ENCODE measurements at places on chromosomes 2 and 18.

GRCh38 chr2:225756198-225756597 is 356.7 kb downstream of the NYAP2 start:
- peak; percentile 24 for DNase-seq

DNA sequence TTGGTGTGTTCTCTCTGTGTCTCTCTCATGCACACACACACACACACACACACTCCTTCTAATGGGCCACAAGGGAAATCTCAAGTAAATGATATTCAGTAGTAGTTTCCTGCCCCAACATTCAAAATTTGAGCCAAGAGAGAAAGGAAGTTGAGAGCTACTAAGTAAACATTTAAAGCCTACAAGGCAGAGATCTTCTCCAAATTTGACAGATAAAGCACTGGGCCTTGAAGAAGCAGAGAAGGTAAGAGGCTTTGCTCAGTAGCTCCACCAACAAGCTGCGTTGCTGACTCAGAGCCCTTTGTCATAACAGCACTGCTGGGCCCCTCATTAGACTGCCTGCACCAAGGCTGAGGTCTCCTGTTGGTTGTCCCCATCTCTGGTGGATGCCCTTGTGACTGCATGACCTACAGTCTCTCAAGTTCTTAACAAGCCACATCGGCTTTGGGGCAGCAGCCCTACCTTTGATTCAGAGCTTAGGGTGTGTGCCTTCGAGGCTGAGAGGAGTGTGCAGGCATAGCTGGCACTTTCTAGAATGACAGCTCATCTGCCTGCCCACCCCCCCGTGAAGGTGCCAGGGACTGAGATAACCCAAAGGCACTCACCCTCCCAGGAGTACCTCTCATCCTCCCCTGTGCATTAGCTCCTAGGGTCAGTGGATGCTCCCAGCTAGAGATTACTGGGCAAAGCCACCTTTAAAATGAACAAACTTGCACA is 32.3 kb upstream of the NEB start:
- DNase-seq: peak; percentile 17

DNA sequence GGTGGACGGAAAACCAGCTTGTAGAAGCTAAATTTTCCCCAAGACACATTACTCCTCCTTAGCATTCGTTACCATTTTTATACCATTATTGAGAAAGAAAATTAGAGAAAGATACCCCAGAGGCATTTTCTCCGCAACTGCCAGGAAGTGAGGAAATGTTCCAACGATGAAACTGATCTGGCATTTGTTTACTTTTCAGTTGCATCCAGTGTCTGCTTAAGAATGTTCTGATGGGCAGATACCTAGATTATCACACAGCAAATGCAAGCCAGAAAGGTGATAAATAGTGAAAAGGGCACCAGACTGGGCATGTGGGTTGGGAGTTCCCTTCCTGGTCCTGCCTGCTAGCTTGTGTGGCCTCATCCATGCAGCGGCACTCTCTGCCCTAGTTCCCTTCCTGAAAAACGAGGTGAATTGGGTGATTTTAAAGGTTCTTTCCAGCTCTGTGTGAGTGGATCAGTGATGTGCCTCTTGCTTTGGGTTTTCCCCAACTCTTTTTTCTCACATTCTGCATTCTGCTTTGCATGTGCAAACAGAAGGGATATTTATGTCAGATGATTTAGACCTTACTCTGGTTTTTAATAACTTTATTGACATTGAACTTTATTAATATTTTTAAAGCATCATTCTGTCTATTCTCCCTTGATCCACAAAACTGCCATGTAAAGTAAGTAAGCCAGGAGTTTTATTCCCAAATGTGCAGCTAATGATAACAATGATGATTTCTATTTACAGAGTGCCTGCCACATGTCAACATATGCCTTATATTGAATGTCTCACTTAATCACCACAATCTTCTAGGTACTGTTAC is 139.6 kb downstream of the INSIG2 start:
- no peak for DNase-seq

- peak; percentile 15 for DNase-seq
These were observed 69.7 kb downstream of the PRPF40A start for GRCh38 chr2:152647552-152647951.

DNA sequence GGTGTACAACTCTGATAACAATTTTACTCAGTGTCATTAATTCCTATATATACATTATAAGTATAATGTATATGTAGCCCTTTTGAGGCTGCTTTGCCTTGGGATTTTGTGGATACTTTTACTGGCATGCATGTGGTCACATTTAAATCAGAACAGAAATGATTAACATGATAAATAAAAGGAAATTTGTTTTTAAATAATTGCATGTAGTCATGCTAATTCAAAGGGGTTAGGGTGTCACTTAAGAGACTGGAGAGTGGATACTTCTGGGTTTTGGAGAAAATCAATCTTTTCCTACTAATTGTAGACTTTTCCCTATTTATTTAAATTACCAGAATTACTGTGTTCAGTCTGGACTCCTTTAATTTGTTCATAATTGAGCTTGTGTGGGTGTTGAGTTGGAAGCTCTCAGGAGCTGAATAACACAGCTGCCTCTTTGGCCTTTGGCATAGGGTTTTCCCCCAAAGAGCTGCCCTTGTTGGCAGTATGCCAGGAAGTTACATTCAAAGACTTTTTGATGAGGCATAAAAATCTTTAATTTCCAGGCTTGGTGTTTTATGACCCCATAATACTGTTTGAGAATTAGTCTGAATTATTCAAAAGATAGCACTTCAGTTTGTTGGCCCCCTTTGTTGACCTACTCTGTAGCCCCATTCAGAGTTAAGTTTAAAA is 484.7 kb upstream of the NRP2 start:
- peak; percentile 6 for DNase-seq

DNA sequence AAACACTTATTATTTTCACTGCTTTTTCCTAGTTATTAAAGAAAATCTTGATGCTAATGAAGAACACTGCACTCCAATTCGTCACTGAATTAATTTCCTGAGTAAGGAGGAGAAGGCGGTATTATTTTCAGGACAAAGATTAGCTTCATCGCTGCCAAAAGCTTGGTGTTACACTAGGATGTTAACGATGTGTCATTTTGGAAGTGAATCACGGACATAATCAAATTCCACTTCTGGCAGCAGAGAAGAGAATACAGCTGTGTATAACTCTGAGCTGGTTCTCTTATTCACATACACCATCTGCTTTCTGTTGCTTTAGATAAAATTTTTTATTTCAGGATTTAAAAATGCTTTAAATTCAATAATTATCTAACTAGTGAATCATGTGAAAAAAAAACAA is 74.1 kb downstream of the SCG2 start:
- DNase-seq: peak; percentile 46

- DNase-seq: peak; percentile 42
These were observed 261.0 kb upstream of the CXCR4 start for GRCh38 chr2:136378712-136379595.

- no peak for DNase-seq
These were observed 36.2 kb upstream of the RHOB start for GRCh38 chr2:20410556-20411277.

DNA sequence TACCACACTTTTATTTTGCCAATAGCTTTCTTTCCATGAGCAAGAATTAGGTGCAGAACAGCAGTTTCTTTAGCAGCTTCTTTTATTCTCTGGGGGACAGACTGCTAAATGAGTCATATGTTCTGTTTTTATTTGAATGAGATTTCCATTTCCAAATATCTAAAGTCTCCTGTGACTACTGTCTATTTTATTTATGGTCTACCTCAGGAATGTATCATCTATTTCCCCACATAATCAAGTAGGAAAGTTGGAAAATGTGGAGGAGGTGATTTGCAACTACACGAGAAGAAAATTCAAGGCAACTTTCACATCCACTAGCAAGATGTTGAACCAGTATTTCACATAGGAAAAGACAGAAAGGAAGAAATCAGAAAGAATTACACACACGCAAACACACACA is 139.9 kb upstream of the MEX3C start:
- no peak for DNase-seq

DNA sequence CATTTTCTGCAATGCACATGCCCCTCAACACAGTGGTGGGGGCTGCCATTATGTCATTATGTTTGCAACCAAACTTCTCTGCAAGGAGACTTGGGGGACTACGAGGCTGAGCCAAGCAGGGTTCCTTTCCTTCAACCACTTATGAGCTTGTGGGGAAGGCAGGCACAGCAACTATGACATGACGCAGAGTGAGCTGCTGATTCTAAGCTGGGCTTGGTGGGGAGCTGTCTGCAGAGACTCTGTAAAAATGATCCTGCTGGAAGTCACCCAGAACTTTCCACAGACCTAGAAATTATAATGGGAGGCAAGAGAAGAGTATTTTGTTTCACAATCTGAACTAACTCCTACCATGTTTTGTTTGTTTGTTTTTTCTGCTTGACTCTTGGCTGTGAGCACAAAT is 55.6 kb downstream of the INPP5D start:
- no peak for DNase-seq

- no peak for DNase-seq
These were observed 63.0 kb upstream of the BCL2L11 start for GRCh38 chr2:111057721-111058120.

DNA sequence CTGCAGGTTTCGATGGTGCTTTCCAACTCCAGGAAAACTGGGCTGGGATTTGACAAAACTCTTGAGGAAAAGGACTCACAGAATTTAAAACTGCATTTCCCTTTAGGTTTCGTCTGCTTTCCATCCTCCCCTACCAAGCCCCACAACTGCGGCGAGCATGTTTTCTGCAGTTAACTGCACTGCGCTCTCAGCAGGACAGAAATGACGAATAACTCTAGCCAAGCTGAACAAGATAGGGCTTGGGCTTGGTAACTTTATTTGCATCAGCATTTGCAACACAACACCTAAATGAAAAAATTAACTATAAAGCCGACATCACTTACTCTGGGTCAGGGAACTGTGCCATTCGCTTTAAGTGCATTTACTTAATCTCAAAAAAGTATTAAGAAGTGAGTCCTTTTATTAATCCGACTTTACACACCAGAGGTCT is 669 bp upstream of the PIKFYVE start:
- peak; percentile 55 for DNase-seq

GRCh38 chr2:102826904-102827303 is 65.1 kb downstream of the TMEM182 start:
- no peak for DNase-seq

GRCh38 chr2:30234180-30234971 is 3.0 kb downstream of the LBH start:
- DNase-seq: peak; percentile 50

- peak; percentile 0 for DNase-seq
These were observed 326.2 kb upstream of the SOX11 start for GRCh38 chr2:5365871-5366461.

- no peak for DNase-seq
These were observed 48.9 kb downstream of the STK25 start for GRCh38 chr2:241459520-241459919.

- no peak for DNase-seq
These were observed 83.3 kb upstream of the EPB41L5 start for GRCh38 chr2:119929537-119929936.

DNA sequence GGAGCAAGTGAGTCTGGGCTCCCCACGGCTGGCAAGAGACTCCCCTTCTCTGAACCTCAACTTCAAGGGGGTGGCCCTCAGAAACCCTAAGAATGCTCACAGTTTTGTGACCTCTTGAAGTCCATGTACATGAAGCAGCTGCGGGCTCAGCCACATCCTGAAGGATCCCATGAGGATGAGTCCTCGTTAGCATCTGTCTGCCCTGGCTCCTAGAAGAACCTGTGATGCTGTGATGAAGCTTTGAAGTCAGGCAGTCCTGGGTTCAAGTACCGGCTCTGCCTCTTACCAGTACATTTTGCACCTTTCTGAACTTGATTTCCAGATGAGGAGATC is 38.1 kb downstream of the SDC1 start:
- DNase-seq: no peak

DNA sequence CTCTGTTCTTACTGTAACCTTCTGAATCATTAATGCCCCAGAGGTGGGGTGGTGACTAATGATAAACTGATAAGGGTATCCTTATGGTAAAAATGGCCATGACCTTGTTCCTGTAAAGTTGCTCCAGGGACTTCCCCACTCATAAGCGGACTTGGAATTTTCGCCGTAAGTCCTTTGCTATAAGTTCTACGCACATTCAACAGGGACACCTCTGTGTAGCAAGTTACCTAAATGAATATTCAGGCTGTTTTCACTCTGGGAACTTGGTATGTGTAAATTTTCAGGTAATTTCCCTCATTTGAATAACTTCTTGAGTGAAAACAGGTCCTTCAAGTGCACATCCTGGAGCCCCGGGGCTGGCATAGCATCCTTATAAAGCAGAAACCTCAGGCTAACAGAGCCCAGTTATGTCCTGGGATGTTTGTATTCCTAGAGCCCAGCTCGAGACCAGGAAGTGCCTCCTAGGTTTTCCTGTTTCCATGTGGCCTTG is 9.4 kb upstream of the AGFG1 start:
- DNase-seq: no peak

GRCh38 chr18:66419400-66419799 is 184.5 kb downstream of the CDH19 start:
- DNase-seq: no peak

DNA sequence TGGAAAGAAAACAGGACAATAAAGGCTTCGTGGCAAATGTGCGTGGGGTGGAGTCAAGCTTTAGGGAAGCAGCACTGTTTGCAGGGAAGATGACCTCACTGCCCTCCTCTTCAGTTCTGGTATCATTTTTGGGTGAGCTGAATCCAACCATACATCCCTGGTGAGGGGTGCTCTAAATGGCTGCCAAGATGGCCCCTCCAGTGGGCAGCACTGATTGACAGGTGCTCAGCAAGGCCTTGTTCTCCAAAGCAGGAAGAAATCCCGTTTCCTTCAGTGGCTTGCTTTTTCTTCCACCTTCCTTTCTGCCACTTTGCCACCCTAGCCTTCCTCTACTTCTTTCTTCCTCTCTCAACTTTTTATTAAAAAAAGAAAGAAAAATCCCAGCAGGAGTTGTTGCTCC is 132.8 kb upstream of the SP5 start:
- DNase-seq: no peak

- DNase-seq: no peak
These were observed 250.4 kb upstream of the SMIM21 start for GRCh38 chr18:75677696-75678455.

DNA sequence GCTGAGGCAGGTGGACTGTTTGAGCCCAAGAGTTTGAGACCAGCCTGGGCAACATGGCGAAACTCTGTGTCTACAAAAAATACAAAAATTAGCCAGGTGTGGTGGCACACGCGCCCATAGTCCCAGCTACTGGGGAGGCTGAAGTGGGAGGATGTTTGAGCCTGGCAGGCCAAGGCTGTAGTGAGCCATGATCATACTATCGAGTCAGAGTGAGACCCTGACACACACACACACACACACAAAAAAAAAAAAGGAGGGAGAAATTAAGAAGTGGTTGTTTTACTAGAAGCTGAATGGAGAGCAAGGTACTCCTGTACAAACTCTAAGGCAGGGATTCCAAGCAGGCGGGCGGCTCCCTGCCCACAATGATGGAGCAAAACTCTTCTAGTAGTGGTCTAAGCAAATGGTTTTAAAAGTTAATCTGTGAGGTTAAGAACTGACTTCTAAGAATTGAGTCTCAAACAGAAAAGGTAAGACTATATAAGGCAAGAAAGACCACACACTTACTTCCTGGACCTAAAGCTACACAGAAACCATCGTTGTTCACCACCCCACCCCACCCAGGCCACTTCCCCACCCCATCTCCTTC is 2.6 kb downstream of the ANKRD44 start:
- no peak for DNase-seq

All from ELR (cell line).